ENCODE measurements at places on chromosomes 6 and 20.
A peak's percentile ranks its signal among the peaks of the same experiment; 100 is the strongest.

- DNase-seq, result no peak
These were observed 743.3 kb upstream of the CHD6 start for GRCh38 chr20:42361402-42361970.

DNA sequence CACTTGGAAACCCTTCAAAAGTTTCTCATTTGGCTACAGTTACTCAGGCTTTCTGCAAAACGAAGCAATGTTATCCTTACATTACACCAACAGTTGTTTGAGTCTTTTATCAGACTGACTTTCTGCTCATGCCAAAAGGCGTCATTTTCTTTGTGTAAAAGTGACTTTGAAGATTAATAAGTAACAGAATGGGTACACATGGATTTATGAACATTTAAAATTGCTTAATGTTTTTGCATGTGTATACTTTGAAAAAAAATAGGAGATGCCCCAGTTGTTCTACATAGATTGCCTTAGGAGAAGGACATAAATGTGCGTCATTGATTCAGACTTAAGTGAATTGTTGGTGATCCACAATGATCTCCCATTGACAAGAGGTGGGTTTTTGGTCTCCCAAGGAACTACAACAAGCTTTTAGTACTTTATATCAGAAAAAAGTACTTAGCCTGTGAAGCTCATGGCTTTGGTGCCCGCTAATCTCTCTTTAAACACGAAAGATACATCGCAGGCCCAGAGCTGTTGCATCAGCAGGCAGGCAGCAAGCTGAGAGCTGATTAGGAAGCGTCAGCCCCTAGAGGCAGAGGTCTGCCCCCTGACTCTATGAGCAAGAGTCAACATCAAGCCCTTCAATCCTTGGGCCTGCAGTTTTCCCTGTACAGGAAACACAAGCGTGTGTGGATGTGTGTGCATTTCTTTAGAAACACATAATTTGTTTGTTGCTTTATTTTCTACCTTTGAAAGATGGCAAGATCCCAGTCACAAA is 45.9 kb downstream of the SLC22A3 start:
- no peak for DNase-seq

- no peak for DNase-seq
These were observed 37.5 kb downstream of the SRC start for GRCh38 chr20:37383229-37383989.

DNA sequence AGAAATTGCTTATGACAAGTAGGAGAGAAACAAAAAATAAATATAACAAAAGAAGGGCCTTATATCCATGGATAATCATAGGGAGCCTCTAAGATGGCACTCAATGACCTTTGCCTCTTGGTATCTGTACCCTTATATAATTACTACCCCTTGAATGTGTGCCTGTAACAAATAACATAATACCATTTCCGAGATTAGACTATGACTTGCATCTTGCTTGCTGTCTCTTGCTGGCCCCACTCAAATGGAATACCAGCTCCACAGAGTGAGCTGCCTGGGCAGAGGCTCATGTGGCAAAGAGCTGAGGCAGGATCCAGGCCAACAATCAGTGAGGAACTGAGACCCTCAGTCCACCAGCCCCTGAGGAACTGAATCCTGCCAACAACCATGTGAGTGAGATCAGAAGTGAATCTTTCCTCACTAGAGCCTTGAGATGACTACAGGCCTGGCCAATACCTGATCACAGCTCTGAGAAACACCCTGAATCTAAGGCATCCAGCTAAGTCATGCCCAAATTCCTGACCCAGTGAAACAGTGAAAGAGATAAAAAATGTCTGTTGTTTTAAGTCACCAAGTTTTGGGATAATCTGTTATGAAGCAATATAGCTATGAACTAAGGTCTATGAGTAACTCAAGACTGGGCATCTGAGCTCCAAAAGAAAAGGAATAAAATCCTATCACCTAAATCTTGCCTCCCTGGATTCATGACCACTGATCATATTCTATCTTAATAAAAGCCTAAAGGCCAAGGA is 5.5 kb downstream of the KATNA1 start:
- DNase-seq, result no peak

DNA sequence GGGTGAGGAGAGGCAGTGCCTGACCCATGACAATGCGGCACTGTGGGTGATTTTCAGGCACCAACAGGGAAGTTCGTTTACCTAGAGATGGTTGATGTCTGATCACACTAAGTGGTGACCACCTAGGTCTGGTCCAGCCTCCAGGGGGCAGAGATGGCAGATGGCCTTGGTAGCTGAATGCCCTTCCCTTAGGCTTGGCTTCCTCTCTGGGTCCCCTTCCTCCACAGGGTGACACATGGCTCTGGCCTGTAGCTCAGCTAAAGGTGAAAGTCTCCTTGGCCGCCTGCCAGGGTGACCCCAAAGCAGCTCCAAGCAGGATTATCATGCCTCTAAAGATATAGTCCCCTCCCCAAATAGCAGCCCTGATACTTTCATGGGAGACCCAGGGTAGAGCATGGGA is 6.4 kb downstream of the GDAP1L1 start:
- DNase-seq, result no peak

DNA sequence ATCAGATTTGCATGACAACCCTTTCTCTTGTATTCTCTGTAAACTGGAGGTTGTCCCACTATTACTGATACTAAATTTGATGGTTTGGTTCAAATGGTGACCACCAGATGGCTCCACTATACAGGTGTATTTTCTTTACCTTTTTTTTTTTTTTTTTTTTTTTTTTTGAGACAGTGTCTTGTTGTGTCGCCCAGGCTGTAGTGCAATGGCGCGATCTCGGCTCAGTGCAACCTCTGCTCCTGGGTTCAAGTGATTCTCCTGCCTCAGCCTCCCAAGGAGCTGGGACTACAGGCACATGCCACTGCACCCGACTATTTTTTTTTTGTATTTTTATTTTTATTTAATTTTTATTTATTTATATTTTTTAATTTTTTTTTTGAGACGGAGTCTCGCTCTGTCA is 6.6 kb upstream of the WTAP start:
- no peak for DNase-seq

DNA sequence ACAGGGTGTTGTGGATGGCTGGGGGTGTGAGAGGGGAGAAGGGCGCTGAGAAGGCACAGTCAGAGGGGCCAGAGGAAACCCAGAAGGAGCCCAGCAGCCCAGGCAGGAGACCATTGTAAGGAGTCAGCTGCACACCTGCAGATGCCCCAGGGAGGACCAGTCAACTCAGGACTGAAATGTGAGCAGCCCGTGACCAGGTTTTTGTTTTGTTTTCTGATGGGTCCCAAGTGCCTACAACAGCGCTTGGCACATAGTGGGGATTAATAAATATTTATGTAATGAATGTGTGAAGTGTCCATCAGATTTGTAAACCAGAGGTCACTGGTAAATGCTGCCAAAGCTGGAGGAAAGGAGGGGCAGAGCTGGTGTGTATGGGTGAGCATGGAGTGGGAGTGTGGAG is 30.2 kb downstream of the TRAM2 start:
- DNase-seq, result no peak

DNA sequence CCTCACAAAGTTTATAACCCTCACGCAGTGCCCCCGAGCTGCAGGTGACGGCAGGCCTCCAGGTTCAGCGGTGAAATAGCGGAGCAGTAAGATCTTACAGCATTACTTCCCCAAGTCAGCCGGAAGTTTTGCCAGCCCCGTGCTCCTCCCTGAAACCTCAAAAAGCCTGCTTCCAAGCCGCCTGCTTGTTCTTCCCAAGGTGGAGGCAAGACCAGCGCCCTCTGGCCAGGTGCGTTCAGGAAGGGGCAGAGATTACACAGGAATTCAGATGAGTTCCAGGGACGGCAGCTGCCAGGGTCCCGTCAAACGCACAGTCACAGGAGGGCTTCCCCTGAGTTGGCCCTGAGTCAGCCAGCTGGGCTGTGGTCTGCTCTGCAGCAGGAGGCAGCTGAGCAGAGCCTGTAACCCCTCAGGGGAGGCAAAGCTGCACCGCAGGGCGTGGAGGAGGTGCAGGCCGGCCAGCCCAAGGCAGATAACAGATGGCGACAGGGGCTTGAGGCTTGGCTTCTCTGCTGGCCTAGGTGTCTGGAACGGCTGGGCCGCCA is 124.1 kb upstream of the RPS6KA2 start:
- DNase-seq, result no peak

DNA sequence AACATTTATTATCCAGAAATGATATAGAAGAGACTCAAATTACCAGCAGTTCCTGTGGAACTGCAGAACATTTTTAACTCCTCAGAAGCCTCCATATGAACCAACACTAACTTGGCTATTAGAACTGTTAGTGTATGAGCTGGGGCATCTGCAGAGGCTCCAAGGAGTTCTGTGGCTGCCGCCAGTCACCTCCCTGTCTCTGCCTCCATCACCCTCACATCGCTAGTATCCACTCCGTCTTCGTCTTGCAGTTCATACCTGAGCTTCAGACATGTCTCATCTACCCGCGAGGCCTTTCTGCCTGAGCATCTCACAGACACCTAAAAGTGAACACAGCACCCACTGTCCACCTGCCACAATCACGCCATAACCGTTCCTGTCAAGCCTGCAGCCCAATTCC is 89.5 kb upstream of the CST7 start:
- DNase-seq, result no peak

GRCh38 chr6:145816392-145816791 is 1.8 kb upstream of the FBXO30 start:
- DNase-seq, result no peak

DNA sequence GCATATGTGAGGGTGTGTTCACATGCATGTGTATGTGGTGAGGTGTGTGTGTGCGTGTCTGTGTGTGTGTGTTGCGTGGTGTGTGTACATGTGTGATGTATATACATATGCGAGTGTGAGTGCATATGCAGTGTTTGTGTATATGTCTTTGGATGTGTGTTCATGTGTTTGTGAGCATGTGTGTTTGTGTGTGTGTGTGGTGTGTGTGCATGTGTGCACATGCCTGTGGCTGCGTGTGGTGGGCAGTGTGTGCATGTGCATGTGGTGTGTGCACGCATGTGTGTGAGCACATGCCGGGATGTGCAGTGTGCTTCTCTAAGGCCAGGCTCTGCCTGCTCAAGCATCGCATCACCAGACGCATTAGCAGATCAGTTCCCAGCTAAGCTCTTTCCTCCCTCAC is 5.7 kb downstream of the THBS2 start:
- DNase-seq, result no peak

- no peak for DNase-seq
These were observed 1.5 kb downstream of the ZHX3 start for GRCh38 chr20:41316051-41316450.

DNA sequence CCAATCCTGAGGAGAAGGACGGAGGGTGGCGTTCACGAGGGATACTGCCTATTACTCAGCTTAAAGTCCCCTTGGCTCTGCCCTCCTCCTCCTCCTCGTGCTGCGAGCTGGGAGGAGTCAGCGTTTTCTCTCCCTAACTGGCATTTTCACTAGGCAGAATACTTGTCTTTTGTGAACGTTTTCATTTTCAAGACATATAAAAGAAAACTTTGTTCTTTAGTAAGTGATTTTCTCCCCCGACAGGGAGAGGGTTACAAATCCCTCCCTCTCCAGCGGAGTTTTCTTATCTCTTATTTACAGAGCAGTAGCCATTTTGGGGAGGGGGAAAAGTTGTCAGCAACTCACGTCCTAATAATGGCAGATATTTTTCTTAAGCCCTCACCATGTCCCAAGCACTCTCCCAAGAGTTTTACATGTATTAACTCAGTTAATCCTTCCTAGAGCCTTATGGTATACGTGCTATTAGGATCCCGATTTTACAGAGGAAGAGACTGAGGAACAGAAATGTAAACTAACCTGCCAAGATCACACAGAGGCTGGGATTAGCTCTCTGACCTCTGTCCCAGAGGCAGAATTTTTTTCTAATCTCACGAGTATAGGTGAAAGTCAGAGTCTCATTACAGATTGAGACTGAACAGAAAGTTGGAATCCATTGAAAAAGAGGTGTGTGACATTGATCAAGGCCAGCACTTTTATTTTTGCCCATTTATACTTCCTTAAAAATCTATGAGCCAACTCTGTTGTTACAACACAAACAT is 30.0 kb upstream of the ZNF217 start:
- peak; percentile 73 for DNase-seq

DNA sequence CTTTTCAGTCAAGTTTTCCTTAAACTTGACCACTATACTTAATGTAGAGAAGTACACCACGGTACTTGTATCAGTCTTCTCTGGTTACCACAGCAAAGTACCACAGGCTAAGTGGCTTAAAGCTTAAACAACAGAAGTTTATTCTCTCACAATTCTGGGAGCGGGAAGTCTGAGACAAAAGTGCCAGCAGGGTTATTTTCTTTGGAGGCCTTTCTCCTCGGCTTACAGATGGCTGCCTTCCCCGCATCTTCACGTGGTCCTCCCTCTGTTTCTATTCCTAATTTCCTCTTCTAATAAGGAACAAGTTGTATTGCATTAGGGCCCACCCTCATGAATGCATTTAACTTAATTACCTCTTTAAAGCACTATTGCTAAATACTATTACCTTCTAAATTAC is 258.0 kb downstream of the PLCB1 start:
- DNase-seq, result no peak

DNA sequence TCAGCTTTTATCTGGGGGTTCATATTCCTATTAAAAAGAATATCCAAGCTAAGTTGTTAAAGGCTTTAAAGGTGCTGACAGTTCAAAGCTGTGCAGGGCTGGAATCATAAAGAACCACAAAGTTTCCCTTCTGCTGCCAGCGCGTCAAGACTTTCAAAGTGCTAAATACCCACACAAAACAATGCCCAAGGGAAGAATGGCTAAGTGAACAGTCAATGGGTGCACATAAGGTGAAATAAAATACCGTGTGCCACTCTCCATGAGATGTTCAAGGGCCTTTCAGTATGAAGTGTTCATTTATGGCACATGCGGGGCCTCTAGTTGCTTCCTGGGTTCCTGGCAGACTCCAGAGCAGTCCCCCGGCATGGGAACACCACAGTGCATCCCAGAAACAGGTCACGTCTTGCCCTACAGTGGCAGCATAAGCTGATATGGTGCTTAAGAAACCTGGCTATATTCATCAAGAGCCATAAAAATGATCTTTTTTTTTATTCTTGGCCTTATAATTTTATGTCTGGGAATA is 14.1 kb downstream of the TXNDC5 start:
- DNase-seq, result no peak

DNA sequence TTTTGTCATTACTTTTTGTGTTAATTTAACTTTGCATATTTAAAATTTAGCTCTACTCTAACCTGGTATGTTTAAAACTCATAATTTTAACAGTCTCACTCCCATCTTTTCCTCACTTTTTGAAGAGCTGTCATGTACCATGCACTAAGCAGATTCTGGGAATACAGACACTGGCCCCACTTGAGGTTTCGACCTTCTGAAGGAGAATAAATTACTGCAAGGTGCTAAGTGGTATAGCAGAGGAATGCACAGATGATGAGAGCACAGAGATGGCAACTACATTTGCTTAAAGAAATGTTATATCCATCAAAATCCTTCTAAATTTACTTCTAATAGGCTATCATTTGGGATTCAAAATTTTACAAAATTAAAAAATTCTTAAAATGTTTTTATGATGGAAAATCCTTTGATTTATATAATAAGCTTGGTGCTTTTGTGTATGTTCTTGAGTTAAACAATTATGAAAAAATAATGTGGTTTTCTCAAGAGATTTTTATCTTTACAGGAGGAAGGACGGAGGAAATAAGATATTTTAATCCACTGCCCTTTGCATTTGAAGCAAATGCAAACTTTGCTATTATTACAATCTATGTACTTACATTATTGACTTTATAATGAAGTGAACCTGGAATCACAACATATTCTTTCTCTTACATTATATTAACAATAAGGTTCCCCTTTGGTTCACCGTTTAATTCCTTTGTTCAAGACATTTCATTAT is 79.3 kb downstream of the AHI1 start:
- DNase-seq, result no peak
